ENCODE measurements at places on chromosomes 7 and 10.

- no peak overlapping the region for H3K27ac ChIP-seq
- DNase-seq = no peak
- peaks cover 63% of the 10 kb centered on the region for H3K36me3 ChIP-seq
- H3K27me3 ChIP-seq = no peaks in the 10 kb centered on the region
Measured at GRCh38 chr10:99906470-99906869, 103.3 kb downstream of the DNMBP start.

DNA sequence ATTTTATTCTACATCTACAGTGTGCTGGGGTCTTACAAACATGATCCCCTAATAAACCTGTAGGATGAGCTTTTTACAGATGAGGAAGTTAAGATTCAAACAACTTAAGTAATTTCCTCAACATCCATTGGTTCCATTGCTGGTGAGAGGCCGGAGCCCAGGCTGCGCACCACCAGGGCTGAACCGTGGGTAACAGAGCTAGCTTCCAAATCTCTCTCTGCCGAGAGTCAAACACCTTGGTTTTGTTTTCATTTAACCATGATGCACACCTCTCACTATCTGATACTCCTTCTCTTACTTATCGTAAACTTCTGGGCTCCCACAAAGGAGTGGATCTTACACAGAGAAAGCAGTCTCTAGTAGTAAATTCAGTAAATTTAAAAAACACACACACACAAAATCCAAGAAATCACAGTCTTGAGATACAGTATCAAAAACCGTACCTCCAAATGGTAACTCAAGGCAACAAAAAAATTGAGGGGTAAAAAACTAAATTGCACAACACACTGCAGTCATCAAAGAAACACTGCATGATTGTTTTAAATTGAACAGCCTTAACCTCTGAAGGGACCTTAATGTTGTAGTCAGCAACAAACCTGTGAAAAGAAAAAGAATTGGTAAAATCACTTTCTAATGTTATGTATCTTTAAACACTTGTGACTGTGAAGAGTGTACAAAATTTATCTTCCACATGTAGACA, 20.5 kb downstream of the SGMS1 start:
- 0 out of 2 replicates have a peak overlapping the region, but pooled peaks have one; percentile 2 for H3K27ac ChIP-seq
- H3K36me3 ChIP-seq = no peaks in the 10 kb centered on the region
- H3K4me3 ChIP-seq = no peak overlapping the region
- H3K27me3 ChIP-seq = no peaks in the 10 kb centered on the region

GRCh38 chr7:21945454-21946221, at the start of gene CDCA7L:
Gene CDCA7L, minus strand, starts transcription at chr7:21945899. Its CDS starts 95 bp downstream, at chr7:21945804.
- DNase-seq = peak; percentile 94
- H3K36me3 ChIP-seq = no peaks in the 10 kb centered on the region
- H3K4me3 ChIP-seq = peak within 1 kb of the TSS; percentile 71
- peaks cover 42% of the 10 kb centered on the region for H3K4me1 ChIP-seq
- H3K27me3 ChIP-seq = no peaks in the 10 kb centered on the region
- H3K27ac ChIP-seq = peak within 1 kb of the TSS; percentile 90

- no peaks in the 10 kb centered on the region for H3K4me1 ChIP-seq
- H3K4me3 ChIP-seq = no peak overlapping the region
- H3K27me3 ChIP-seq = no peaks in the 10 kb centered on the region
- no peak overlapping the region for H3K27ac ChIP-seq
- no peak for DNase-seq
- no peaks in the 10 kb centered on the region for H3K36me3 ChIP-seq
Measured at GRCh38 chr7:70432567-70433001, 699.4 kb upstream of the GALNT17 start.

DNA sequence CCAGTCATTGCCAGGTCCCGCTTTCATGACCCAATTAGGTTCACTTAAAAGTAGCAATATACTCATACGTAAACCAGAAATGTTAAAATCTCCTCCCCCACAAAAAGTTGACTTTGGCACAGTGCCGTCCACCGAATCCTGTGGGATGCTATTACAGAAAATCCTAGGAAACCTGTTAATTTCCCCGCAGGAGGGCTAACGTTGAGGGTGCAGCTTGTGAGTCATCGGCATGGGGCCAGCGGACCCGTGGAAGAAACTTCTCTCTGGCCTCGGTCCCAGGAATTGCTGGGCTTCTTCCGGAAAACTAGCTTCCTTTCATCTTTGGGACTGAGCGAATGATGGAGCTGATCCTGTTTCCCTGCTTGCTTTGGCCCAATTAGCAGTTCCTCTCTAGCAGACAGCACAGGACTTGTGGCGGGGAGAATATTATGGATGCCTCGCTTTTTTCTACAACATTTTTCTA, 13.5 kb downstream of the CRYGN start:
- DNase-seq = no peak
- no peaks in the 10 kb centered on the region for H3K36me3 ChIP-seq
- no peaks in the 10 kb centered on the region for H3K27me3 ChIP-seq
- peaks cover 25% of the 10 kb centered on the region for H3K4me1 ChIP-seq
- no peak overlapping the region for H3K27ac ChIP-seq

DNA sequence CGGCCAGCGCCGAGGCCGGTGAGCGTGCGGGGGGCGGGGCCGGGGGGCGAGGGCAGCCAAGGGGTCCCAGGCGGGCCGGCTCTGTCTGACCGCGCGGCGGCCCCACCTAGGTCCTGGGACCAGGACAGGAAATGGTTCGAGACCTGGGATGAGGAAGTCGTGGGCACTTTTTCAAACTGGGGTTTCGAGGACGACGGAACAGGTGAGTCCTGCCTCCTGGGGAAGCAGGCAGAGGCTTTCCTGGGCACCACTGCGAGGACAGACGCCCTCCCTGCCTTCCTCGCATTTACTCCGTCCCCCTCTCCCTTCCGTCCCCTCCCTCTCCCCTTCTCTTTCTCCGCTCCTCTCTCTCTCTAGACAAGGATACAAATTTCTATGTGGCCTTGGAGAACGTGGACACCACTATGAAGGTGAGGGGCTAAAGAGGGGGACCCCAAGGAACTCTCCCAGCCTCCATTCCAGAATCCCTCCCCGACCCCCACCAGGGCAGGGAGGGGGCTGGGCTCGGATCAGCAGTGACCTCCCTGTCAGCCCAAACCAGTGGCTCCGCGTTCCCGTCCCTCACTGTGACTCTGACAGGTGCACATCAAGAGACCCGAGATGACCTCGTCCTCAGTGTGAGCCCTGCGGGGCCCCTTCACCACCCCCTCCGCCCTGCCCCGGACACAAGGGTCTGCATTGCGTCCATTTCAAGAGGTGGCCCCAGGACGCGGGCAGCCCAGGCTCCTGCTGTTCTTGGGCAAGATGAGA, 2.6 kb upstream of the MUC12 start:
- no peaks in the 10 kb centered on the region for H3K36me3 ChIP-seq
- peaks cover 38% of the 10 kb centered on the region for H3K4me1 ChIP-seq
- peaks cover 20% of the 10 kb centered on the region for H3K27me3 ChIP-seq
- peak overlapping the region; percentile 89 for H3K4me3 ChIP-seq
- peak; percentile 46 for DNase-seq
- no peak overlapping the region for H3K27ac ChIP-seq

DNA sequence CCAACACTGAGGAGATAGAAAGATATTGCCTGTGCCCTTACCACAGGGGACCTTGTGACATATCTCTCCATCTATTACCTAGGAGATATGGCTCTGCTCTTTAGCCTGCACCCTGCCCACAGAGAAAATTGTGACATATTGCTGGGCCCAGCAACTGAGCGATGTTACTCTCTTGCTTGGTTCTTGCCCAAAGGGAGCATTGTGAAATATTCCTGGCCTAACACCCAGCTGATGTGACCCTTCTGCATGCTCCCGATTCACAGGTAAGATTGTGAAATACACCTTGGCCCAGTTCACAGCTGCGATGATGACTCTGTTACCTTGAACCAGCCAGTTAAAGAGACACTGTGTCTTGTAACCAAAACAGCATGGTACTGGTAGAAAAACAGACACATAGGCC, 37.2 kb upstream of the ZNF107 start:
- no peak overlapping the region for H3K27ac ChIP-seq
- no peak overlapping the region for H3K4me3 ChIP-seq
- H3K27me3 ChIP-seq = no peaks in the 10 kb centered on the region
- H3K36me3 ChIP-seq = no peaks in the 10 kb centered on the region

DNA sequence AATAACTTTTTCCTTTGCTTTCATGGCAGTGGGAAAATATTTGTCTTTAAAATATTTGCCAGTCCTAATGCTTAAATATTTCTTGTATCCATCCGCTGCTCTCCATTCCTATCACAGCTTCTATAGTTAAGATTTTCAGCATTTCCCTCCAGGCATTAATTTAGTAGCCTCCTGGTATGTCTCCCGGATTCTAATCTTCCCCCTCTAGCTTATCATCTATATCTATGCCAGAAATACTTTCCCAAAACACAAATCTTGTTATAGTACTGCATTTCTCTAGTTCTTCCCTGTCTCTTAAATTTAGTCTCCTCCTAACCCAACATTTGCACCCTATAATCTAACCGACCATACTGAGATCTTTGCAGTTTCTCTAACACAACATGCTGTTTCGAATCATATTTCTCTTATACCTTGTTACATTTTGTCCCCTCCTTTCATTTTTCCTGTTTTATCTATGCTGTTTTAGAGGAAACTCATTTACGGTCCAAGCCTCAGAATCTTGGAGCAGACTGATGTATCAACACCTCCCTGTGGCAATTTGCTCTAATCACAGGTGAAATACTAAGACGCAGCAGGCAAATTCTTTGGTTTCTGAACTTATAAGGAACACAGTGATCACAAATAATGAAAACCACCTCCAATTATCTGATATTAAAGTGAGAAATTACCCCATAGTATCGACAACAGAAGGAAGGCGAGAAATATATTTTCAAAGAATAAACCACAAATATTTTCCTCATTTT, 10.3 kb downstream of the CNTNAP2 start:
- no peaks in the 10 kb centered on the region for H3K36me3 ChIP-seq
- H3K27me3 ChIP-seq = no peaks in the 10 kb centered on the region
- no peak overlapping the region for H3K27ac ChIP-seq
- no peaks in the 10 kb centered on the region for H3K4me1 ChIP-seq

- H3K4me3 ChIP-seq = no peak overlapping the region
- H3K27me3 ChIP-seq = no peaks in the 10 kb centered on the region
- no peaks in the 10 kb centered on the region for H3K4me1 ChIP-seq
- no peak for DNase-seq
- H3K36me3 ChIP-seq = no peaks in the 10 kb centered on the region
Measured at GRCh38 chr10:8389630-8390029, 335.1 kb downstream of the GATA3 start.

DNA sequence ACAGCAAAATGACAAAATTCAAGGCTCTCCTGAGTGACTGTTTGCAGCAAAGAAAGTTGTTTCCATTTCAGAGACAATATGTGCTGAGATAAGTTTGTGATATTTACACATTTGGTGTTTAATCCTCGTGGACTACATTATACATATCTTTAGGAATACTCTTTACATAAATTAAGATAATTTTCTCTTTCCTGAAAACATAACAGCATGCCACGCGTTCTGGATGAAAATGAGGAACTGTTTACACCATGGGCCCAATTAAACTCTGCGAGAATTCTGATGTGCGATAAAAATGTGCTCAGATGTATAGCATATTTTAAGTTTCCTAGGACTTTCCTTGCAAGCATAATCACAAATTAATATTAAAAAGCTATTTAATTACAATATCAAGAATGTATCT, 26.4 kb downstream of the PTPRE start:
- H3K36me3 ChIP-seq = no peaks in the 10 kb centered on the region
- no peak overlapping the region for H3K4me3 ChIP-seq
- no peak for DNase-seq
- H3K4me1 ChIP-seq = peaks cover 7% of the 10 kb centered on the region

GRCh38 chr7:117281562-117281961, 41.3 kb downstream of the WNT2 start:
- no peak overlapping the region for H3K27ac ChIP-seq
- no peaks in the 10 kb centered on the region for H3K27me3 ChIP-seq
- DNase-seq = no peak
- H3K4me1 ChIP-seq = no peaks in the 10 kb centered on the region
- H3K4me3 ChIP-seq = no peak overlapping the region
- no peaks in the 10 kb centered on the region for H3K36me3 ChIP-seq

- H3K36me3 ChIP-seq = no peaks in the 10 kb centered on the region
- H3K27me3 ChIP-seq = no peaks in the 10 kb centered on the region
- no peak for DNase-seq
- no peak overlapping the region for H3K4me3 ChIP-seq
- H3K4me1 ChIP-seq = no peaks in the 10 kb centered on the region
- H3K27ac ChIP-seq = no peak overlapping the region
Measured at GRCh38 chr10:5829267-5829666, 16.0 kb upstream of the GDI2 start.

GRCh38 chr7:114418117-114418516, 3.5 kb downstream of the FOXP2 start:
- no peaks in the 10 kb centered on the region for H3K36me3 ChIP-seq
- DNase-seq = no peak
- peaks cover 24% of the 10 kb centered on the region for H3K4me1 ChIP-seq
- H3K4me3 ChIP-seq = no peak overlapping the region
- no peak overlapping the region for H3K27ac ChIP-seq

DNA sequence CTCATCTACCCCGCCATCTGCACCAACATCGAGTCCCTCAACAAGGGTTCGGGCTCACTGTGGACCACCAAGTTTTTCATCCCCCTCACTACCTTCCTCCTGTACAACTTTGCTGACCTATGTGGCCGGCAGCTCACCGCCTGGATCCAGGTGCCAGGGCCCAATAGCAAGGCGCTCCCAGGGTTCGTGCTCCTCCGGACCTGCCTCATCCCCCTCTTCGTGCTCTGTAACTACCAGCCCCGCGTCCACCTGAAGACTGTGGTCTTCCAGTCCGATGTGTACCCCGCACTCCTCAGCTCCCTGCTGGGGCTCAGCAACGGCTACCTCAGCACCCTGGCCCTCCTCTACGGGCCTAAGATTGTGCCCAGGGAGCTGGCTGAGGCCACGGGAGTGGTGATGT, 34.6 kb upstream of the CDH23 start:
- no peaks in the 10 kb centered on the region for H3K27me3 ChIP-seq
- H3K27ac ChIP-seq = no peak overlapping the region
- no peak for DNase-seq
- H3K36me3 ChIP-seq = no peaks in the 10 kb centered on the region
- no peaks in the 10 kb centered on the region for H3K4me1 ChIP-seq

DNA sequence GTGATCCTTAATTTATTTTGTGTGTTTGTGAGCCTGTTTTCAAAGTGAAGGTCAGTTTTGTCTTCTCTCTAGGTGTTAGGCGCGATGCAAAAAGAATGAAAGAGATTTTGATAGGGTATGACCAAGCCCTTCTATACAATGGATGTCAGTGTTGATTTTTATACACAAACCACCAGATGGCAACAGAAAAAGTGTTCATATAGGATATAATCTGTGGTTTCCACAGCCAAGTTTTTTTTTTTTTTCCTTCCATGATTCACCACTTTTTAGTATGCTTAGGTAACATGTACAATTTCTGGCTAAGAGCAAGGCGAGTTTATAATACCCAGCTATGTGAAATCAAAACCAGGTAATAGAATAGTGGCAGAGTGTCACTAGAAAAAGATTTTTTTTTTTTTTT, 8.1 kb downstream of the SDK1 start:
- no peak for DNase-seq
- no peaks in the 10 kb centered on the region for H3K4me1 ChIP-seq
- no peak overlapping the region for H3K27ac ChIP-seq
- H3K4me3 ChIP-seq = no peak overlapping the region
- H3K27me3 ChIP-seq = no peaks in the 10 kb centered on the region

Data from GM23338 (cell line).